ENCODE measurements at places on chromosomes 2 and 18.
A peak's percentile ranks its signal among the peaks of the same experiment; 100 is the strongest.

- no peak for DNase-seq
These were observed 167.6 kb upstream of the FN1 start for GRCh38 chr2:215603440-215603839.

DNA sequence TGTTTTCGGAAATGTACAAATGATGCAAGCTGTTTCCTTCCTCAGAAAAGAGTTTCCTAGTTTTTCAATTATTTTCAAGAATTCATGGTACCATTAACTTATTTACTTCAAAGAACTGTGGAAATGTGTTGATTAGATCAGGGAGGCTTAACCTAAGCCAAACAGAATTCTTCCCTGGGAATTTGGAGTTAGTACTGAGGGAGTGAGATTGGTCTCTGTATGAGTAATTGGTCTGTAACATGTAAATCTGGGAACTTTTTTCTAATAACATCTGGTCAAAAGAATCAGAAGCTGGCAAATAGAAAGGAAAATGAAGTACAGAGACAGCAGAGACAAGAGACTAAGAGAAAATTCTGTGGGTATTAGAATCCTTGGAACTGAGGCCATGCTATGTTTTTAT, 145.8 kb downstream of the BABAM2 start:
- no peak for DNase-seq

DNA sequence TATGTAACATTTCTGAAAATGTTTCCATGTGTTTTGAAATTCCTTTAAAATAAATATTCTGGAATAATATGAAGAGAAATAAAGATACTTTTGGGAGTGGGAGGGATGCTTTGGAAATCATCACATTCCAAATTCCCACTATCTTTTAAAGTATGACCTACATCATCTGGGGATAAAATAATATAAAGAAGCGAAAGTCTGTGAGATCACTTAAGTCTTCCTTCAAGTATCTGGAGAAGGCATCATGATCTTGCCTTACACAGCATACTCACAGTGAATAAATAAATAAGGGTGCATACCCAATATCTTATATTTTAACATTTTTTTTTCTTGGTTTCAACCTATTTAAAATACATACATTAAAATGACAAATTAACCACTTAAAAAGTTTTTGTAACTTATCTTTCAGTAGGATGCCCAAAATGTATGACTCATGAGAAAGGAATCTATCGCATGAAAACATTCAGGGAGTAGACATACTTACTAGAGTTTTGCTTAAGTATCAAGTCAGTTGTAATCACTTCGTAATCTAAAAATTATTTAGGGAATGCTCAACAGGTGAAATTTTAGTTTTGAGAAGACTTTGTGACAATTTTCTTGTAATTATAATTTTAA, 248.3 kb upstream of the COL3A1 start:
- no peak for DNase-seq

- DNase-seq: no peak
These were observed 11.6 kb downstream of the EN1 start for GRCh38 chr2:118835746-118836410.

DNA sequence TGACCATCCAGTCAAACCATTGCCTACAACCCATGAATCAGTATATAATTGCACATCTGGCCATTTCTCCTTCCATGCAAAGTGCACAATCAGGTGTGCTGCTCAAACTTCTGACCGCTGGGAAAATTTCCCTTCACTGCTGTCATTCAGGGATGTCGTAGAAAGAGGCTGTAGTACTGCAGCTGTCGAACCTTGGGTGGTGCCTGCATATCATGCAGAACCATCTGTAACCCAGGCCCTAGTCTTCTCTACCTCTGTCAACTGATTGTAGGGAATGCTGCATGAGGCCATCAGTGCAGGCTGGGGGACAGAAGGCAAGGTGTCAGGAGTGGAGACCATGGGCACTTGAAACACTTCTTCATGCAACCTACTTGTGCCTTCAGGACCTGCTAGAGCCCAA, 267.5 kb downstream of the CALCRL start:
- DNase-seq: no peak

GRCh38 chr2:204199357-204199756, 262.8 kb downstream of the ICOS start:
- DNase-seq: no peak

DNA sequence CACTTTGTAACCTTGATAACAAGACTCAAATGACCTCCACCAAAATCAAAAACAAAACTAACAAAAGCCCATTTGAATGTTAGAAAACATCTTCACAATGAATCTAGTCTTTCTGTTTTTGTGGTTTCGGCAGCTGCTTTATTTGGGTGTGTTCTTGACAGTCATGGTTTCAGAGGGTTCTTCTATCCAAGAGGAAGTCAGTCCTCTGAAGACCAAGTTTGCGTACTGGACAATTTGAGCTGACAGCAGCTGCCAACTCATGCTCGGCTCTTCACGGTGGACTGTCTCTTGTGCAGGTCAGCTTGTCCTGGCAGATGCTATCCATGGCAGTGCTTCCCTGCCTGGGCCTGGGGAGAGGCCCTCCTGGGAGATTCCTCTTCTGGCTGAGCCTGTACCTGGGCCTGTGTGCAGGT, 91.0 kb downstream of the TMEM17 start:
- DNase-seq: no peak

DNA sequence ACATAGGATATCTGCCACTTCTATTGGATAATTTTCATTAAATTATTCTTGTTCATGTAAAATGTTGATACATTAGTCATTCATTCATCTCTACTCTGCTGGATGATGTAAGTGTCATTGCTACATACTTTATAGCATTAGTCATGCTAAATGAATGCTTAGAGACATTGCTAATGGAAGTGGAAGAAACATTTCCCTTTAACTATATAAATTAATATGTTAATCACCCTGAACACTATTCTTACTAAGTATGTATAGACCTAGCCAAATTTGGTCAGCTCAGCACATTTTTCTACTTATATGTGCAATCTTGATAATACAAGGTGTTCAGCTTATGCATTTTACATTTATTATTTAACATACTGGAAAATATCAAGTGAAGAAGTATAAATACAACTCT, 160.2 kb downstream of the DPP4 start:
- DNase-seq: no peak

DNA sequence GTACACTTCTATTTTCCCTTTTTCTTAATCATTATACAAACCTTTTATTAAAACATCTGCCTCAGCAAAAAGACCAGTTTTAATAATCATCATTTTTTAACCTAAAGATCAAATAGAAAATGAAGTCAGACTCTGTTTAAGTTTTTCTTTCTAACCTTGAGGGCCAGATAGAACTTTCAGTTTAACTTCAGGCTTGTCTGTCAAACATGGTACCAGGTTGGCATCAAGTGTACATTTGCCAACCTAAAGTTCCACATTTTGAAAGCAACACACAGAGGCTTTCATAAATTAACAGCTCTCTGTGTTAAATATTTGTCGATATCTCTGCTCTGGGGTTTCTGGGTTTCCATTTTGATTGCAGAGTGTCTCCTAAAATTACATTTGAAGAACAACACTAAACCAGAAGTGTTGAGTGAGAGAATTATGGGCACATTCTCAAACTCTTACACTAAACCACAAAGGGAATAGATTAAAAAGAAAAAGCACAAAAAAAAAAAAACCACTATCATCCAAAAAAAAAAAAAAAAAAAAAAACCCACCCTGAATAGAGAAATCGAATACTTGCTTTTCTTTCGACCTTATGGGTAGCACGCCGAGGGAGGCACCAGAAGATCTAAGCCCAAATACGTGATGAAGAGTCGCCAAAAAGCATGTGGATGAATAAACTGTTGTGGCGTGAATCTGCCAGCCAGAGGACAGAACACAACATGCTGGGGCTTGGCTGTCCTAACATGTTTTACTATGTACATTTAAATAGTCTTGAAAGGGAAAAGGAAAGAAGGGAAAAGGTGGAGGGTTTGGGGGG, 166.2 kb downstream of the TCF4 start:
- DNase-seq: peak; percentile 91

DNA sequence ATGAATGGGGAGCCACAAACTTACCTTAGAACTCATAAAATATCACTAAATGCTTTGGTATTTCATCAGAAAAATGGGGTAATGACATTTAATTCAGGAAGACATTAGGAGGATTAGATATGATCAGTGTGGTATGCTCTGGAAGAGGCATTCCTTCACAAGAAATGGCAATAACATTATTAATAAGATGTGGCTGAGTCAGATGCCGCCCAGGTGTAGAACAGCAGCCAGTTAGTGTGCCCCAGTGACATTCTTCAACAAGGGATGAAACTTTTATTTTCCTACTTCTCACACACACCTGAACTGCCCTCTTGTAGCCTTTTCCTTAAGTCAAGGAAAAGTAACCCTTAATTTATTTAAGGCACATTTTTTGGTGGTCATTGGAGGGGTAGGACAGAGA, 69.2 kb upstream of the DYNAP start:
- no peak for DNase-seq

DNA sequence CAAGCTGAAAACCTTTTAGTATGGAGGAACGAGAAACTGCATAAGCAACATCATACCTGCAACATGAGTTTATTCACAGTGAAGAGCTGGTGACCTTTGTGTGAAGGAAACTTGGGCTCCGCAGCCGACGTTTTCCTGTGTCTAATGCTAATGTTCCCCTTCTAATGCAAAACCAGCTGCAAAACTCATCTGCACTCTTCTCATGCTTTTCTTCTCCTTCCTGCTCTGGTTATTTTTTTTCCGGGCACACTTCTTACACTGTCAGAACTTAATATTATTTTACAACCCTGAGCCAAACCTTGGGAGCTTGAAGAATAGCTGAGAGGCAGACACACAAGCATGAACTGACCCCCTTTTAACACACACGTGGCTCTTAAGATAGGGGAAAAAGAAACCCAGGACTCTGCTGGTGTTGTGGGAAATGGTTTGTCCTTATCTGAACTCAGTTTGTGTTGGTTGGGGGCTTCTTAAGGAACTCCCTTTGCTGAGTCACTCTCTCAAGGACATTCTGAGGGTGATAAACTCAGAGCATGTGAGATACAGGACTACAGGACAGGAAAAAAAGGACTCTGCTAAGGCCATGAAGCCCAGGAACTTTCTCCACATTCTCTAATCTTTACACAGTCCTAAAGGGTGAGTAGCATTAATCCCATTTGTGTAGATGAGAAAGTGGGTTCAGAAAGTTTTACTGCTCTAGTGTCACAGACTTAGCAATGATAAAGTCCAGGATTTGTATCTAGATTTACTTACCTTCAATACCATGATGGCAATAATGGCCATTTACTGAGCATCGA, 439.3 kb upstream of the TRIB2 start:
- no peak for DNase-seq

- no peak for DNase-seq
These were observed 177.3 kb downstream of the HDAC4 start for GRCh38 chr2:239223310-239224198.

DNA sequence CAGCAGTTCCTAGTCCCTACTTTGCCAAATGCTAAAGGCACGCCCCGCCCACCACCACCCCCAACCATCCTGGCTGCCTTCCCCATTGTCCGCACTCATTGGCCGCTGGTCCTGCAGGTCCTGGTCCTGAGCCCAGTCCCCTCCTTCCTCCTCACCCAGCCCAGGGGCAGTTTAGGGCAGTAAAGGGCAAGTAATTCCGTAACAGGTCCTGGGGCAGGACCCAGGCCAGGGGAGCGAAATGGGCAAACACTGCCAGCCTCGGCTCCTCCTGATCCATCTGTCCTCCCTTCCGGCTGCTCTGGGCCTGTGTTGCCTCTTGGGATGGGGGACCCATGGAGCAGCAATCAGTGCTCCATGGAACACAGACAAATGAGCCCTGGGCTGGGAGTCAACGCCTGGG, 6.1 kb downstream of the ADCY3 start:
- DNase-seq: no peak

- no peak for DNase-seq
These were observed 36.6 kb downstream of the DARS1 start for GRCh38 chr2:135948642-135949355.

- no peak for DNase-seq
These were observed 91.8 kb downstream of the ACVR1 start for GRCh38 chr2:157784169-157784822.

- no peak for DNase-seq
These were observed 287.1 kb upstream of the ID2 start for GRCh38 chr2:8394569-8395359.

- DNase-seq: no peak
These were observed 23.4 kb downstream of the ACSL3 start for GRCh38 chr2:222884114-222884771.

GRCh38 chr2:149329068-149329467, 1.3 kb upstream of the LYPD6 start:
- peak; percentile 40 for DNase-seq

- DNase-seq: no peak
These were observed 28.3 kb downstream of the CREB1 start for GRCh38 chr2:207558079-207558491.

GRCh38 chr18:3471141-3471648, 21.2 kb downstream of the TGIF1 start:
- DNase-seq: no peak

DNA sequence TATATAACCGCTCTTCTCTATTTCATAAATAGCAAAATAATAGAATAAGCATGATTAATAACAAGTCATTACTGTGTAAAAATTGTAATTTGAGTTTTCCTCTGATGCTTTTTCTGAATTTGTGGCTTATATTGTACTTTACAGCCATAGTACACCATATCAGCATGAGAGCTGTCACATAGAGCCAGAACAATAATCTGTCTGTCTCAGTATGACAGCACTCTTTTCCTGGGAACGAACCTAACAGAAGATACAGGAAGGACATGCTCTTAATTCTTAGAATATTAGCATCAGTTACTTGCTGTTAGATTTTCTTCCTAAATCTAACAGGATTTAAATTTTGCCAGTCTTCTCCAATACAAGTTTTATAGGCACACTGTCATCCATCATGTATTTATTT, 21.3 kb upstream of the NRXN1 start:
- DNase-seq: no peak

DNA sequence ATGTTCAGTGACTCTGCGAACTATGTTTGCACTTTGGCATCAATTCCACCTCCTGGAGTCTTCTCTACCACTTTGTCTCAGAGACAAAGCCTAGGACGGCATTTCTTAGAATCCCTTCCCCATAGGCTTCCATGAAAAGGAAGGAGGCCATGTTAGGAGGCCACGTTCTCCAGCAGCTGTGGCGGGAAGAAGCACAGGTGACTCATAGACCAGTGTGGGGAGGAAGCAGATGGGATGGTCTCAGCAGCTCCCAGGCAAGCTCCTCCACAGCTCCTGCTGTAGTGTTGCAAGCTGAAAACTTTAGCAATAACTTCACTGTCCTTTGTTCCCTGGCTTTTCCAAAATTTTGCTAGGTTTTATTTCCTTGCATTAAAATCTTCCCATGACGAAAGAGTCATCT, 781.3 kb upstream of the ID2 start:
- no peak for DNase-seq

GRCh38 chr2:191618046-191618780, 59.7 kb upstream of the NABP1 start:
- no peak for DNase-seq

GRCh38 chr2:226903179-226903578, 67.3 kb downstream of the RHBDD1 start:
- no peak for DNase-seq

- no peak for DNase-seq
These were observed 129.8 kb downstream of the PDE11A start for GRCh38 chr2:177942731-177943130.

DNA sequence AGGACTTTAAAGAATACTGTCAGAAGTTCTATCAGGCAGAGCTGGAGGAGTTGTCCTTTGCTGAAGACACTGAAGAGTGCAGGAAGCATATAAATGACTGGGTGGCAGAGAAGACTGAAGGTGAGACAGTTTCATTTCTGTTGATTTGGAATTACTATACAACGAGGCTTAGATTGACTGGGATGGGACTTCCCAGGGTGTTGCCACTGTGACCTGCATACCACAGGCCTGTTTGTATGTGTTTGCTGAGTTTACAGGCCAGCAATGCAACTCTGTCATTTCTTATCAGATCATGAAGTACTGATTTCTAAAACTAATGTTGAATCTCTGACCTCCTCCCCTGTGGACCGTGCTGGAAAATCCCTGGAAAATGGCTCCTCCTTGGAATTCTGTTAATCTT, 11.8 kb downstream of the SERPINB8 start:
- no peak for DNase-seq

All from NCI-H1694 treated with DMSO at 0.1 percent for 48 hours (cell line).